Hindlimb muscle (tissue), 1 donor: ENCODE measurements at places on chromosomes 7 and 10. TPM values are rescaled to one million over a fixed set of nuclear protein-coding genes. Genes with fewer than 3 reads are reported as not detected.
A peak's percentile ranks its signal among the peaks of the same experiment; 100 is the strongest.

- no peak for DNase-seq
These were observed 115.1 kb downstream of the AGMO start for GRCh38 chr7:15446722-15447121.

DNA sequence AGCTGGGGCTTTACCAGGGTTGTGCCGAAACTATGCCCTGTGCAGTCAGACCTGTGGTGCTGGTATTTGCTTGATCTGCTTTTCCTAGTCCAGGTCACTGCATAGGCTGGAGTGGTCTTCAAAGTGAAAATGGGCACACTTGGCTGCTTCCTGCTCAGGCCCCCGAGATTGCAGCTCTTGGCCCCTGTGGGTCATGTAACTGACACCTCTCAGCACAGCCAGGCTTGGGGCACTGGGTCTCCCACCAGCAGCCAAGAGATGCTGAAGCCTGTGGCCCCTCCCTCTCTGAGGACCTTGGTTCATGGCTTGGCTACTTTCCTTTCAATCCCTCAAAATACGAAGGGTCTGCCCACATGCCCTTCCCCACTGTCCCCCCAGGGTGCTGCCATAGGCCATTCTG, 33.7 kb downstream of the PDIA4 start:
- DNase-seq: no peak

- no peak for DNase-seq
These were observed 1.3 kb upstream of the TAS2R38 start for GRCh38 chr7:141974831-141975230.

DNA sequence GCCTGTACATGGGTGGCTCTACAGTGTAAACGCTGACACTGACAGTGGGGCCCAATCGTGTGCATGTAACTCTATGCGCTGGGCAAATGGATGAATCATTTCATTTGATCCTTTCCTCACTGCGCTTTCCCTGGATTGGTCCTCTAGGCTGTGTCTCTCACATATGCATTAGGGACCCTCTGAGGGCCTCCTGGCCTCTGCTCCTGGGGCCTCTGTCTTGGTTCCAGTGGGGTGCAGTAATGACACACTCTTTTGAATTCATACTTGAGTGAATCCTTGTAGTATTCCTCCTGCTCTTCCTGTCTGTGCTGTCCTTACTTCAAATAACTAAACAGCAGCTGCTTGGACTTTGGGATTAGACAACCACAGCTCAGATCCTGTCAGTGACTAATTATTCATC, 176.5 kb upstream of the ADO start:
- DNase-seq: no peak

GRCh38 chr10:70466951-70467350, 11.6 kb upstream of the PALD1 start:
- DNase-seq: no peak

DNA sequence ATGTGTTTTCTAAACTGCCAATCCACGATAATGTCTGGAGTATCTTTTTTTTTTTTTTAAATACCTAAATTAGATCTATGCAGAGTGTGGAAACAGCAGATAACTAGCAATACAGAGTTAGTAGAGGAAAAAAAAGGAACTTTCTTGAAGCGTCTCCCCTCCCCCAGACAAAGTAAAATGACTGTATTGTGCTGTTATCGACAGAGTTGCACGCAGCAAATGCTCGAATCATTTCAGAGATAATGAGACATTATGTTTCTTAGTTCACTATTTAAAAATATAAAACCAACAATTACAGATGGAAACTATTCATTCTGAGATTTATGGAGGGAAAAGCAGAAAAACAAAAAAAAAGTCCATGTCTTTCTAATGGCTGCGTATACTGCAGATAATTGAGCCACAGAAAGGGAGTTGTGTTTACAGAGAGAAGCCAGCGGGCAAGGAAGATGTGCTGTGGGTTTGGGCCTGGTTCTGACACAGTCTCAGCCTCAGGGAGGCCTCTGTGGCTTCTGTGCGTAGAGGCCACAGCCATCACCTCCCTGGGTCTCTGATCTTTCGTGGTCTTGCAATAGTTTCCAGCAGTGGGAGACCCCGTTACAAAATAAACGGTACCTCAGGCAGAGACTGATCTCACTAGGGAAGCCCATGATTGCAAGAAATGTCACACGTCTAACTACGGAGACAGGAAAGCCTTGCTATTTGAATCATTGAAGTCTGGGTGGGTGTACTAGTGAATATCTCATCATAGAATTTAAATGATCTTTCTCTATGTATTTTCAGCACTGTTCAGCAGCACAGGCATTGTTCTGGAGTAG, 19.1 kb upstream of the KLF6 start:
- no peak for DNase-seq

- DNase-seq: no peak
These were observed 505.1 kb downstream of the TCERG1L start for GRCh38 chr10:130806426-130806825.

DNA sequence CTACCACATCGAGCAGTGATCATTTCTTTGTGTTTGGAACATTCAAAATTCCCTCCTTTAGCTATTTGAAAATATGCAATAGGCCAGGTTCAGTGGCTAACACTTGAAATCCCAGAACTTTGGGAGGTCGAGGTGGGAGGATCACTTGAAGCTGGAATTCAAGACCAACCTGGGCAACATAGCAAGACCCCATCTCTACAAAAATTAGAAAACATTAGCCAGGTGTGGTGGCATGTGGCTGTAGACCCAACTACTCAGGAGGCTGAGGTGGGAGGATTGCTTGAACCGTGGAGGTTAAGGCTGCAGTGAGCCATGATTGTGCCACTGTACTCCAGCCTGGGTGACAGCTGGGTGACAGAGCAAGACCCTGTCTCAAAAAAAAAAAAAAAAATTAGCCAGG, 15.3 kb upstream of the EXOC4 start:
- no peak for DNase-seq

- DNase-seq: no peak
These were observed 136.9 kb downstream of the RTKN2 start for GRCh38 chr10:62131724-62132123.

DNA sequence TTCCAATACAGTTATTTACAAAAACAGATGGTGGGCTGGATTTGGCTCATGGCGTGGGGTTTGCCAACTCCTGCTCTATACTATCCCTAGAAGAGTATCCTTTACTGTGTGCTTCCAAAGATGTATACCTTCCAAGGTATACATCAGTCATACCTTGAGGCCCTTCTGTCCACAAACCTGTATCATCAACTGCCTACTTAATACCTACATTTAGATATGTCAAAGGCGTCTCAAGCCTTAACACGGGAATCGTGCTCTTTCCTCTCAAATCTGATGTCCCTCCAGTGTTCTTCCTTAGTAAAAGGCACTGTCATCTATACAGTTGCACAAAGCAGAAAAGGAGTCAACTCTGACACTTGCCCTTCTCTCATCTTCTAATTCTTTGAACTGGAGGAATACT, 36.9 kb downstream of the NAMPT start:
- no peak for DNase-seq

- no peak for DNase-seq
These were observed 191.9 kb downstream of the SFMBT2 start for GRCh38 chr10:7218968-7219367.

- DNase-seq: no peak
These were observed 816.7 kb downstream of the MAGI2 start for GRCh38 chr7:78636727-78637126.

Gene LRRC61
- polyA plus RNA-seq: 11.3 TPM

DNA sequence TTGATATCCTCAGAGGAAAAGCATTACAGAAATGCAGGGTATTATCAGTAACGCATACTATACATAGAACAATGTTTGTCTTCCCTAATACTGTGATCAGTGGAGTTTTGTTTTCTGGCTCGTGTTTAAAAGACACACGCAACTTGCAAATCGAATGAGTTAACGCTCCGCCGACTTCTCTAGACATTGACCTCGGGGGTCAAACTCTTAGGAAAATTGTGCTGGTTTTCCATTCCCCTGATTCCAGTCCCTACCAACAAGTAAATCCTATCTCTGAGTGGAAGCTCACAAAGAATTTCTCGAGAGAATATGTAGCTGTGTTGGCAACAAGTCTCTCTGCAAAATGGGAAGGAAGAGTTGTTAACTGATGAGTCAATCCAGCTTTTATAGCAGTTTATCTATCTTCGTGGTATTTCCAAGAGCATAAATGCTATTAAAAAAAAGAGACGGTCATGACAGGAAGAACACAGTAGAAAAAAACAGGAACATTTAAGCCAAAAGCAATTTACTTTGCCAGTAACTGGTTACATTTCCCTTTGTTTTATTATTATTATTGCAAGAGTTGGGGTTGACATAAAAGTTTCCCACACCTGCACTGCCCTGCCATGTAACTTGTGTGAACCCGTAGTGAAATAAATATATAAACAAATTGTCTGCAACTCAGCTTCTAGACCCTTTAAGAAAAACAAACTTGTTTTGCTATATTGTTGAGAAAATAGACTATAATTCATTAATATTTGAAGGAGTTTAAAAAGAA, 144.4 kb downstream of the ARID5B start:
- peak; percentile 62 for DNase-seq

Gene TBL2
- polyA plus RNA-seq: 23.6 TPM

GRCh38 chr7:149126662-149127266, 640 bp upstream of the ZNF425 start:
- peak; percentile 42 for DNase-seq

Gene ITGB8
- 5.2 TPM for polyA plus RNA-seq

- DNase-seq: no peak
These were observed 67.7 kb downstream of the FOXL3 start for GRCh38 chr7:357531-358209.
